ENCODE measurements at places on chromosomes 1 and 21. TPM values are rescaled to one million over a fixed set of nuclear protein-coding genes. Genes with fewer than 3 reads are reported as not detected.

SKI gene
- total RNA-seq: 37.6 TPM

NBPF4 gene
- total RNA-seq: not detected

RPS8 gene
- total RNA-seq: 4,240 TPM

TPM3 gene
- total RNA-seq: 509 TPM

EFNA1 gene
- not detected for total RNA-seq

ALPL gene
- 14.7 TPM for total RNA-seq

OR6P1 gene
- not detected for total RNA-seq

PKP1 gene
- total RNA-seq: not detected

MROH9 gene
- not detected for total RNA-seq

S100A12 gene
- total RNA-seq: not detected

LIPI gene
- total RNA-seq: not detected

ALDH4A1 gene
- 7.1 TPM for total RNA-seq

CNKSR1 gene
- 4.8 TPM for total RNA-seq

CFAP107 gene
- total RNA-seq: not detected

MYBPH gene
- total RNA-seq: not detected

CIART gene
- 0.20 TPM for total RNA-seq
